ENCODE measurements at places on chromosomes 7 and 10.
A peak's percentile ranks its signal among the peaks of the same experiment; 100 is the strongest.

DNA sequence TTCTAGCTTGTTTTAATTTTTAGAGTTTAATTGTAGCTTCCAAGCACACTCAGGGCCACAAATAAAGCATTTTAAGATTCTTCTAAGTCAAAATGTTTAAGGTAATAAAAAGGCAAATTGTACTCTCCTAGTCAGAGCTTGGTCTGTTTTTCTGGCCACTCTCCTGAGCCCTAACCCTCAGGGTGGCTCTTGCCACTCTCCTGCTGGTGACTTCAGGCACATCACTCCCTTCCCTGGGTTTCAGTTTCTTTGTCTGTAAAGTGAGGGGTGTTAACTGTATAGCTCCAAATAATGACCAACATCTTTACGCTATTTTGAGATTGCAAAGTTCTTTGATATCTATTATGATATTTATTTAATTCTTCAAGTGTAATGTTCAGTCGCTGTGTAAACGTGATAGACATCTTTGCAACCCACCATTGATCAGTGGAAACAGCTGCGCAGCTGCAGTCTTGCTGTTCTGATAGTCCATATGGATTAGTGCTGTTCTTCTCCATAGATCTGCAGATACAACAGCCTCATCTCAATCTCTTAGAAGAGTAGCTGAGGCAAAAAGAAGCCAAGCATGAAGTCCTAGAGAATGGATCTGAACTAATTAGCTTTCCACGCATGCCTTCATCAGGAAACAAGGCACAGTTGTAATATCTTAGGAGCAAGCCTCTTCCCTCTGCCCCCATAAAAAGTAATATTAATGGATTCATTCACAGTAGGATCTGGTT, 189.9 kb downstream of the PLPP4 start:
- DNase-seq, result no peak

DNA sequence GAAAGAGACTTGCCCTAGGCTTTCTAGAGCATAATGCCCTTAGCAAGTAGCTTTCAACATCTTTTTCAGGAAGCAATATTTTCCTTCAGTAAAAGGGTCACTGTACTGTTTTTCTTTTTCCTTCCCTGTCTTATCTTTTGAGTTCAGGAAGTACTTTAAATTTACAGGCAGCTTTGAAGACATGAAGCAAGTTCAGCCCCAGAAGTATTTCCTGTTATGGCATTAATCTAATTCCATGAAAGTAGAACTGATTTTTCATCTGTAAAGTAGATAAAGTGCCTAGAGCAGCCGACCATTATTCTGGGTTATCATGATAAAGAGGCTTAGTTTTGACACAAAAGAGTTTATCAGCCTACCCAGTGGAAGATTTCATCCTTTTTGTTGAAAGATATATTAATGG, 288.2 kb downstream of the ADK start:
- DNase-seq, result no peak

DNA sequence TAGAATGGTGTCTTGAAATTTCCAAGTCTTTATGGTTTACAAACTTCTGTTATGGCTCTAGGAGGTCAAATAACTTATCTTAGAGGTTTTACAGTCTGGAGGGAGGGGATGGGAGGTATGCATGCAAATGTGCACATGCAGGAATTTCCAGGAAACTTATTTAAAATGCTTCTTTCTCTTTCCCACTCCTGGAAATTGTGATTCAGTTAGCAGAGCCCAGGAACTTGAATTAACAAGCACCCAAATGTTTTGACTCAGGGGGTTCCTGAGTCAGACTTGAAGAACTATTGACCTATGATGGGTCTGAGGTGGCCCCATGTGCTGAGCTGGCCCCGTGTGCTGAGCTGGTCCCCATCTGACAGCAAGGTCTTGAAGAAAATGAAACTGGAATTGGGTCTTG, 669.4 kb downstream of the INHBA start:
- peak; percentile 87 for DNase-seq

GRCh38 chr7:102387064-102387463, 9.1 kb upstream of the PRKRIP1 start:
- DNase-seq, result no peak

GRCh38 chr10:92203919-92204623, 86.8 kb downstream of the CPEB3 start:
- no peak for DNase-seq

DNA sequence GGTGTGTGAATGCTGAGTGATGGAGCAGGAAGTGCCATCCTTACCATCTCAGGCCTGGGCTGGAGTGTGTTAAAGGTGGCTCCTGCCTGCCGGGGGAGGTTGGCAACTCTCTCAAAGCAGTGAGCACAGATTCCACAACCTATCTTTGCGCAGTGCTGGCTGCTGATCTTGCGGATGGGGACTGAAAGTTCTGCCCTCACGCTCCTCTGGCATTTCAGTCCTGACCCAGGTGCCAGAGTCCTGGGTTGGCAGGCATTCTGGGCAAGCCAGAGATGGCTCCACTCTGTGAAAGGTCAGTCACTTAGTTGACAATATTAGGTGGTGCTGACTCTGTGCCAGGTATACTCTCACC, 315.5 kb downstream of the RPS24 start:
- no peak for DNase-seq

- no peak for DNase-seq
Measured at GRCh38 chr7:94104301-94104700, 100.1 kb upstream of the BET1 start.
